ENCODE measurements at places on chromosomes 4 and X. TPM values are rescaled to one million over a fixed set of nuclear protein-coding genes. Genes with fewer than 3 reads are reported as not detected.
A peak's percentile ranks its signal among the peaks of the same experiment; 100 is the strongest.

DNA sequence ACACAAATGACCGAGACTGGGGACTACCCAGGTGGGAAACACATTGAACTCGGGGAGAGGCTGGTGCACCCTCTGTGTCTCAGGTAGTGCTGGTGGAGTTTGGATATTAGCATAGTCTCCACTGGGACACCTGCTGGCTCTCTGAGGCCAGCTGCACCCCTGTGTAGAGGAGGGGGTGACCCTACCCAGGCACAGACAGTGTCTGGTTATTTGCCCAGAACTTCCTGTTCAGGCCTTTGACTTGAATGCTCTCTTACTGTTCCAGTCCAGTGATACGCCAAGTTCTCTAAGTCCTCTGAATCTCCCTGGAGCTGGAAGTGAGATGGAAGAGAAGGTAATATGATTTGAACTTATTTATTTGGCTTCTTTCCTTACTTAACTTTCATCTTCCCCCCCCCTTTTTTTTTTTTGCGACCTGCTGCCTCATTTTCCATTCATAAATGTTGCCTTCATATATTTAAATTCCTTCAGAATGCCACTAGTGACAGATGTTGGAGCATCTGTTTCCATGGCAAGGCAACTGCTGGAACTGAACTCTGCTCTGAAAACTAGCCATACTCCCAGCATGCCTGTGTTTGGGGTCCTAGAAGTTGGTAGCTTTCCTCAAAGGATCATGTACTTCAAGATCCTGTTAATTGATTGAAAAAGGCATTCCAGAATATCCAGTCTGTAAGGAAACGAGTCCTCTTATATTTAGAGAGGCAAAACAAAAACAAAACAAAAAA lies 76.7 kb downstream of the AASDH start:
- H3K36me3 ChIP-seq: peaks cover 19% of the 10 kb centered on the region
- no peak overlapping the region for H3K4me3 ChIP-seq
- no peak for DNase-seq
- no peaks in the 10 kb centered on the region for H3K4me1 ChIP-seq

DNA sequence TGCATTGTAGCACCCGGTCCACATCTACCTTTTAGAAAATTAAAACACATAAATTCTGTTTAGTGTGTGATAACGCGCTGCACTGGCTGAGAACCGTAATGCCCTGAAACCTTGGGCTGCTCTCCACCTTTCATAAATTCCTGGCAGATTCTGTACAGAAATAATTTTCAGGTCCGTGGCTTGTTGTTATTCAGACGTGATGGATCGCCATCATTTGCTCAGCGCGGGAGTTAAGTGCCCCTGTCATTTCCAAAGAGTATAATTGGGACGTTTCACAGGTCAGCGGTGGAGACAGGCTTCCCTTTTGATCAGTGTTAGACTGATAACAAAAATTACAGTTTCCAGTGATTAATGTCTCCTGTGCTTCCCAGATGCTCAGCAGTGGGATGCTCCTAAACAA lies 16.5 kb downstream of the UVSSA start:
- H3K27ac ChIP-seq: no peak overlapping the region
- H3K4me3 ChIP-seq: no peak overlapping the region
- H3K4me1 ChIP-seq: no peaks in the 10 kb centered on the region
- H3K27me3 ChIP-seq: no peaks in the 10 kb centered on the region

- no peak overlapping the region for H3K27ac ChIP-seq
- H3K36me3 ChIP-seq: no peaks in the 10 kb centered on the region
- peaks cover 6% of the 10 kb centered on the region for H3K4me1 ChIP-seq
- H3K4me3 ChIP-seq: no peak overlapping the region
Measured at GRCh38 chrX:11435568-11435967, 142.4 kb downstream of the AMELX start.

- no peak for DNase-seq
- peaks cover 14% of the 10 kb centered on the region for H3K4me1 ChIP-seq
- no peaks in the 10 kb centered on the region for H3K36me3 ChIP-seq
- H3K27ac ChIP-seq: no peak overlapping the region
Measured at GRCh38 chr4:19575924-19576323, 675.8 kb upstream of the SLIT2 start.

- H3K4me1 ChIP-seq: no peaks in the 10 kb centered on the region
- no peak for DNase-seq
- H3K27me3 ChIP-seq: no peaks in the 10 kb centered on the region
- no peaks in the 10 kb centered on the region for H3K36me3 ChIP-seq
- H3K4me3 ChIP-seq: no peak overlapping the region
- no peak overlapping the region for H3K27ac ChIP-seq
Measured at GRCh38 chrX:151938172-151938571, 25.5 kb downstream of the MAGEA4 start.

GRCh38 chr4:6753103-6753560 lies 29.4 kb upstream of the KIAA0232 start:
- H3K4me1 ChIP-seq: peaks cover 27% of the 10 kb centered on the region
- no peaks in the 10 kb centered on the region for H3K27me3 ChIP-seq
- H3K36me3 ChIP-seq: no peaks in the 10 kb centered on the region
- peak overlapping the region; percentile 85 for H3K27ac ChIP-seq
- H3K4me3 ChIP-seq: no peak overlapping the region
- DNase-seq: no peak

DNA sequence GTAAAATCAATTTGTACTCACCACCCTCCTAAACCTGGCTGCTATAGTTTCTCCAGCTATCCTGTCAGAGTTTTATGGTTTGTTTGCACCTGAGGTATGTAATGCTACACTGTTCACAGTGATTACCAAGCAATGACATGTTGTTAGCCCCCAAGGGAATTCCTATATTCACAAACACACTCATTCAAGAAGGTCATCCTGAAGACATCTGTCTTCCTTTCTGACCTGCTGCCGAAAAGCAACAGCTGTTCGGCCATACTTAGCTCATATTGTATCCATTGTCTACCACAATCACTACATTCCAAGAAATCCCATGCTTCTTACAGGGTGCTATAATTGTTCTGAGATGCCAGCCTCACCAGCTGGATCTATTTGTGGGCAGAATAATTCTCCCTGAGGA lies 160.1 kb upstream of the GYPA start:
- no peak overlapping the region for H3K27ac ChIP-seq
- no peaks in the 10 kb centered on the region for H3K4me1 ChIP-seq
- no peaks in the 10 kb centered on the region for H3K36me3 ChIP-seq
- no peak overlapping the region for H3K4me3 ChIP-seq
- no peaks in the 10 kb centered on the region for H3K27me3 ChIP-seq
- DNase-seq: no peak

DNA sequence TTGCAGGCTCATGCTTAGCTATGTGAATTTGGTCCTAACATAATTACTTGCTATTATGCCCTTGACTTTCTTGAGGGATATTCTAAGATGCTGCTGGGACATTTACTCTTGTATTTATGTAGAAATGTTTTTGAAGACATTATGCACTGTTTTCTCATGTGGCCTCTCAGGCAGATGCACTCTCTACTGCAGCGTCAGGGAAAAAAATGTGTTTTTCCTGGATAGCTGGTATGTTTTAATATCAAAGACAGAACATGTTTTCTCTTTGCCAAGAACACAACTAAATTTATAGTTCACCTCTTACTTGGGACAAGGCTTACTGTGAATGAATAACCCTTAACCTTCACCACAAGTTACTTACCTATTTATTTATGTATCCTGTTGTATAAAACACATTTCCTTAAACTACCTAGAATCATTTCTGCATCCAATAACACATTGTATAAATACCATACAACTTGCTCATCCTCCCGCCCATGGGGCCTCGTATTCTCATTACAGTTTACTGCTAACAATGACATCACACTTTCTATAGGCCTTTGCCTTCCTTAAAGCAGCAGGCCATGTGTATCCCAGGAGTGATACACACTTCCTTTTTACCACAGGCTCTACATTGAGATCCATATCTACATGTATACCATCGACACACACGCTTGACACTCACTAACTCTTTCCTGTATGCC lies 178.7 kb downstream of the SLIT2 start:
- no peaks in the 10 kb centered on the region for H3K36me3 ChIP-seq
- no peak for DNase-seq
- H3K27ac ChIP-seq: peak overlapping the region; percentile 25

DNA sequence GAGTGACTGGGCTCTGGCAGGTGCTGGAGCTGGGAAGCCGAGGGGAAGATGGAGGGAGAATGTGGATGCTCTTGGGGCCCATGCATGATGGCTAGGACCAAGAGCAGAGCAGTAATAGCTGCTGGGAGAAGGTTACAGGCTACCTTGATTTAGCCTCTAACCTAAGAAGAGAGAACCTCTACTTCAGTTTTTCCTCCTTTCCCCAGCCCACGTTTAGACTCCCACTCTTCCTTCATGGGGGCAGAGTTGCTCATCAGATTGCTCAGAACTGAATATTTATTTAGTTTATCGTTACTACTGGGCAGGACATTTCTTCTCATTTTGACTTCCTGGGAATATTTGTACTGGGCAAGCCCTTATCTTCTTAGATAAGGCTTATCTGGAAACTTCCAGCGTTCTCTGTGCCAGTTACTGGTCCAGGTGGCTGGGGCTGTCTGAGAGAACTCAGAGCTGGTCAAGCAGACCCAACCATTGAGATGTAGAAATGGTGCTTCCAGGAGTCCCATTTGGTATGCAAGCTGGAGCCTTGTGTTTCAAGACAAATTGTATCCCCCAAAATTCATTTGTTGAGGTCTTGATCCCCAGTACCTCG lies 442.9 kb upstream of the BOD1L1 start:
- H3K27me3 ChIP-seq: no peaks in the 10 kb centered on the region
- no peaks in the 10 kb centered on the region for H3K4me1 ChIP-seq
- no peaks in the 10 kb centered on the region for H3K36me3 ChIP-seq
- no peak for DNase-seq

- DNase-seq: no peak
- no peaks in the 10 kb centered on the region for H3K27me3 ChIP-seq
- H3K36me3 ChIP-seq: no peaks in the 10 kb centered on the region
- no peaks in the 10 kb centered on the region for H3K4me1 ChIP-seq
Measured at GRCh38 chrX:131216828-131217227, 72.3 kb downstream of the IGSF1 start.

DNA sequence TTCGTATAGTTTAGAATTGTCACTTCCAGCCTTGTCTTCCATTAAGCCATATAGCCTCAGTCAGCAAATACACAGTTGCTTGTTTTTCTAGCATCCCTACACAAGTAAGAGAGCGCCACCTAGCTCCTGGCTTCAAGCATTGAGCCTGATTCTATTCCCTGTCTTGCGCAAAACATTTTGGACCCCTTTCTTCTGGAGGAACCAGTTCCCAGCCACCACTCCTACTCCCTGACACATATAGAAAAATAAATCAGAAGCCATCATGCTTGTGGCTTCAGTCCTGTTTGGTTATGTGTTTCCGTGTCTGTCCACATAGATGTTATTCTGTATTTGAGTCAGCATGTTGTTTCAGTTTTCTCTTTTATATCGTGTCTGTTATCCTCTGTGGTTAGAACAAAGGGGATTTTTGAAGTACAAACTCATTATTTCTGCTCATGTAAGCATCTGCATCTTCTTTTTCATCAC lies 59.9 kb downstream of the GK start:
- no peak overlapping the region for H3K4me3 ChIP-seq
- peak; percentile 12 for DNase-seq
- H3K4me1 ChIP-seq: no peaks in the 10 kb centered on the region
- no peaks in the 10 kb centered on the region for H3K36me3 ChIP-seq
- H3K27me3 ChIP-seq: peaks cover 8% of the 10 kb centered on the region
- H3K27ac ChIP-seq: no peak overlapping the region

DNA sequence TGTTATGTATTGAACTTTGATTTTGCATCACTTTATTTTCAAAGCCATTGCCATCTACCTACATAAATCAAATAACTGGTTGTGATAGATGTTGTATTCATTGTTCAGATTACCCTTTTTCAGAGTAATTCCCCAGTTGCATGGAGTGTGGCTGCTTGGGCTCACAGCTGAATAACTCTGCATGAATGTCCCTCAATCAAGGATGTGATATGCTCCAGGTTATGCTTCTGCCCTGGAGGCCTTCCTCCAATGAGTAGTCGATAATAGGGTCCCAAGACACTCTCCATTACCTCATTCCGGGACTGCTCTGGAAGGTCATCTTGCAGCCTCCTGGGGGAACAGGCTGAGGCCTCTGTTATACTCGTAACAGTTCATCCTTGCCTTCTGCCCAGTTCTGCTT lies 251.8 kb downstream of the ADGRL3 start:
- no peaks in the 10 kb centered on the region for H3K27me3 ChIP-seq
- no peak for DNase-seq
- H3K4me3 ChIP-seq: no peak overlapping the region
- H3K36me3 ChIP-seq: no peaks in the 10 kb centered on the region

DNA sequence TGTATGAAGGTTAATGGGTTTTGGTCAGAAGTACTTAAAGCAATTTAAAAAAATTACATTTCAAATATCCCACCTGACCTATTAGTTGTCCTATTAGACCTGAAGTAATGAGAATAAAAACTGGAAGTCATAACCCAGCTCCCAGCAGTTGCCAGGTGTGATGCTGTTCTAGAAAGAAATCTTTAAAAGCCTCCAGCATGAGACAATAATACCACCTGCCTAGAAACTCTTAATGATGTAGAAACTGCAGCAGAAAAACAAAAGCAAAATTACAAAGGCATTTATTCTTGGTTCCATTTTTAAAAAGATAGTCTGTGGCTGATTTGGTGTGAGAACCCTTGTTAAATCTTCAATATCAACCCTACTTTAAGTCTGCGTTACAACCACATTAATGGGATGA lies 1137.7 kb upstream of the TENM3 start:
- H3K27ac ChIP-seq: no peak overlapping the region
- H3K36me3 ChIP-seq: no peaks in the 10 kb centered on the region
- H3K4me3 ChIP-seq: no peak overlapping the region

DNA sequence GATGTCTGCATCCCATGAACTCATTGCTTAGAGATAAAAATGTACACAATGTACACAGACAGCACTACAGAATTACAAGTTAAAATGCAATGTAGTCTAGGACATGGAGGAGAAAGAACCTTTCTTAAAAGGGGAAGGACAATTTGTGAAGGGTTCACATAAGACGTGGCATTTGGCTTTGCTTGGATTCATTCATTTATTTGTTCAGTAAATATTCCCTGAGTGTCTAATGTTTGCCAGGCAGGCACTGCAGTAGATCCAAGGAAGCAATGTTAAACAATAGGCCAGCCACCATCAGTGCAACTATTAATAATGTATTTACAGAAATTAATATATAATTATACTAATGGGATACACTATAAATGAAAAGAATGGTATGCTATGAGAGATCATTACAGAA lies 94.4 kb downstream of the GRIA2 start:
- no peaks in the 10 kb centered on the region for H3K4me1 ChIP-seq
- DNase-seq: no peak
- H3K36me3 ChIP-seq: no peaks in the 10 kb centered on the region
- H3K4me3 ChIP-seq: no peak overlapping the region
- no peak overlapping the region for H3K27ac ChIP-seq
- H3K27me3 ChIP-seq: no peaks in the 10 kb centered on the region

FAM13A gene
- total RNA-seq: 77.6 TPM

DMP1 gene
- total RNA-seq: not detected

PIN4 gene
- total RNA-seq: 12.5 TPM

CXCL1 gene
- 2.7 TPM for total RNA-seq

NLRP2B gene
- total RNA-seq: 0.39 TPM

BCORL1 gene
- 10.0 TPM for total RNA-seq

NAT8L gene
- total RNA-seq: 5.9 TPM

SASH3 gene
- total RNA-seq: 20.4 TPM

GABRE gene
- 36.3 TPM for total RNA-seq

Data from tibial nerve (tissue), 4 donors.